Stimulated activated CD8-positive, alpha-beta memory T cell treated with anti-CD3 and anti-CD28 coated beads, Interleukin-12 subunit alpha, Interleukin-12 subunit beta, amount 100 ng/mL, for 1 hour (primary cell): ENCODE measurements at places on chromosomes 16 and 17.

GRCh38 chr17:31556969-31557645 lies 165.6 kb downstream of the RAB11FIP4 start:
- DNase-seq, result no peak

DNA sequence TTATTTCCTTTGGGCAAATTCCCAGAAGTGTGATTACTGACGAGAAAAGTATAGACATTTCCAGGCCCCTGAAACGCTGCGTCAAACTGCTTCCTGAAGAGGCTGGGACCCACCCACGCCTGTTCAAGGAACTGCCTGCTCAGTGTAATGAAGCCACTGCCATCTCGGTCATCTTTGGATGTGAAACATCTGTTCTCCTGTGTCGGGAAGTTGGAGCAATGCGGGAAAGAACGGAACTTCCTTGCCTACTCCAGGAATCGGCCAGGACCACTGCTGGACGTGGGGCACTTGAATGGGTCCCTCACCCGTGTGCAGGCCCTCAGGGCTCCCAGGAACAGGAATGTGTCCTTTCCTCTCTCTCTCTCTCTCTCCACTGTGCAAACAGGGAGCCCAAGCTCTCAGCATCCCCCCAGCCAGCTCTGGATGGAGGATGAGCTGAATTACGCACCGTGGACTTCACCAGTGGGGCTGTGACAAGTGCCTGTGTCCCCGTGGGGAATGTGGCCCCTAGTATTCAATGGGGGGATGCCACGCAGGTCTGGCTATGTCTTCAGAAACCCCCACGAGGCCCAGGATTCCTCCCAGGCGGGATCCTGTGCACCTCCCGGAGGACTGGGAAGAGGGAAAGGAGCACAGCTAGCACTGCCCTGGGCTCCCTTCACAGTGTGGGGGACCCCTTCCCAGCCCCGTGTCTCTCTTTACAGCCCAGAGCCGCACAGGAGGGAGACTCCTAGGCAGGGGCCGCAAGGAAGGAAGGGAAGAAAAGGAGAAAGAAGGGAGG lies 18.3 kb upstream of the LITAF start:
- no peak for DNase-seq

GRCh38 chr16:66858740-66859396 lies 14.7 kb downstream of the CA7 start:
- no peak for DNase-seq

DNA sequence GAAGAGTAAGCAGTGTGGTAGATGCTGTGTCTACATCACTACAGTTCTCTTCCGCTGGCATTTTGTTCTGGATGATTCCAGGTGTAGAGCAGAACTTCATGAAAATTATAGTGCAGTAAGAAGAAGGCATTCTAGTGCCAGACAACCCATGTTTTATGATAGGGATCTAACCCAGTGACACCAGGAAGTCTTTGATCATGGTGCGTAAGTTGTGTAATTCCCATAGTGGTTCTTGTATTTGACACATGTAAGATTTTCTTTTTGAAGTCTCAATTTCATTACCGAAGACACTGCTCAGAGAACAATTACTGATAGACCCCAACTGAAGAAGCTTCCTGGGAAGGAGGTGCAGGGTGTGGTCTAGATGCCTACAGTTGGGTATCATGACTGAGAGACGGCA lies 356.9 kb downstream of the CA10 start:
- no peak for DNase-seq

DNA sequence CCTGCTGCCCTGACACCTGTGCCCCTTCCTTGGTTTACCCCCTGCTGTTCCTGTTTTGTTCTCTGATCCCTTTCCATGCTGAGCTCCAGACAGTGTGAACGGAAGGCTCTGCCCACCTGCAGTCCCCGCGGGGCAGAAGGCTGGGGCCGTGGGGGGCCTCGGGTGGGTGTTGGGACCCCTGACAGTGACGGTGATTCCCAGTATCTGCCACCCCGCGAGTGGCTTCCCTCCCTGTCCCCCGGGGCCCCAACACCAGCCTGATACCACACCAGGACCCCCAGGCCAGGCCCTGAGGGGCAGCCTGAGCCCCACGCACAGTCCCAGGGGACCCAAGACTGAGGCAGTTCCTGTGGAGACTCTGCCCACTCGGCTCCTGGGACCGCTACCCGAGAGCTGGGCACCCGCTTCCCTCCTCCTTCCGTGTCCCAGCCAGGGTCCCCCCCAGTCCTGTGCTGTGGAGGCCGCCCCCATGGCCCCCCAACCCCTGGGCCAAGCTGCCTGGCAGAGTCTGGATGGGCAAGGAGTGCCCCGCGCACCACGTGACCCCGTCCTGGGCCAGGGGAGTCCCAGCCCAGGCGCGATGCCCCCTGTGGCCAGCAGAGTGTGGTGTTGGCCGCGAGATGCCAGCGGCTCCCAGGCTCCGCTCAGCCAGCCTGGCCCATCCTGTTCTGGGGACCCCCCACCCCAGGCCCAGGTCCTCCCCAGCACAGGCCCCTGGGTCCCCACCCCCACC lies 10.0 kb upstream of the C1QTNF8 start:
- DNase-seq, result no peak

DNA sequence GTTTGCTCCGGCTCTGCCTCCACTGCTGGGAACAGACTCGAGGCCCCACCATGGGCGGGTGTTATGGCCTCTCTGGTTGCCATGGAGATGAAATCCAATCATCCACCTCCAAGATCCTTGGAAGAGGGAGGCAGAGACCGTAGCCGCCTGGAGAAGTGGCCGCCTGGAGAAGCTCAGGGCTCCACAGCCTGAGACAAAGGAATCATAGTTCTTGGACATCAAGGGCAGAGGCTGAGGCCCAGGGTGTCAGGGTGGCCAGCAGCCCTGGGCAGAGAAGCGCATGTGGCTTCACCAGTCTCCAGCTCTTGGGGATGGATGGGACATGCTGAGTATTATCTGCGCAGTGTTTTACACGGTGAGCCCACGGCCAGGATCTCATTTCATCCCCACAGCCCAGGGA lies 36.2 kb downstream of the ABR start:
- DNase-seq, result no peak

DNA sequence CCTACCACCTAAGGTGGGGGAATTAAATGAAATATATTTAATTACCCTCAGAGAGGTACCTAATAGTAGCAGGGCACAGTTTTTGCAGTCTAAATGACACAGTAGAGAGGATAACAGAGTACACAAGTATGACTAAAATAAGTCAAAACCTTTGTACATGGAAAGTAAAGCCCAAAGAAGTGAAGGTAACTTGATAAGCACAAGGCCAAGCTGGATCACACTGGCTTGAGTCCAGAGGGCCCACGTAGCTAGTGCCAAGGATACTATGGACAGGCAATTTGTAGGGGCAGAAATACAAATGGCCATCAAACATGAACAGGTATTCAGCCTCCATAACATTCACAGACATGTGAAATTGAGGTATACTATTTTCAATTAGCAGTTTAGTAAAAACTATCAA lies 7.6 kb downstream of the MYO18A start:
- no peak for DNase-seq

GRCh38 chr16:50153596-50154419 lies 702 bp downstream of the TENT4B start:
- no peak for DNase-seq

DNA sequence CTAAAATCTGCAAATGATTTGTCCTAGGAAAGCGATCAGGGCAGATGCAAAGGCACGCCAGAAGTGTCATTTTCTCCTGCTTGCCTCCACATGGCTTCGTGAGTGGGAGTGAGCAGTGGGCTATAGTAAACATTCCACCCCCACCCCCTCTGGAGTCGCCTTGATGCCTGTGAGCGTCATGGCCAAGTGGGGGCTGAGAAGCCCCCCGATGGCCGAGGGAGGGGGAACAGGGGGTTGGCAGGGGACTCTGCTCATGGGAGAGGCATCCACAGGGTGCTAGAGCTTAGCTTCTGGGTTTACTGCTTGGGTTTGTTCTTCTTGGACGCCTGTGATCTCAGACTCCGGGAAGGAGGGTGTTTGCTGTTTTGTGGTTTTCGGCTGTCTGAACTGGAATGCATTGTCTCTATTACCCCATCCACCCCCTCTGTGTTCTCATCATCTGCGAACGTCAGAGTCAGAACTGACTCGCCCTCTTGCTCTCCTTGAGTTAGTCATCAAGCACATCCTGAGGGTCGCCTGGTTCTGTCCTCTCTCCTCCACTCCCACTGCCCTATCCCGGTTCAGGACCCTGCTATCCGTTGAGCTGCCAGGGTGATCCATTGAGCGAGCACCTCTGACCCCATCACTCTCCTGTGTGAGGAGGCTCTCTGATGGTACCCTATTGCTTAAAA lies 15.4 kb downstream of the TNS4 start:
- DNase-seq, result no peak

GRCh38 chr17:69722518-69722917 lies 308.0 kb downstream of the MAP2K6 start:
- no peak for DNase-seq

- no peak for DNase-seq
These were observed 4.6 kb downstream of the METTL9 start for GRCh38 chr16:21603928-21604327.

DNA sequence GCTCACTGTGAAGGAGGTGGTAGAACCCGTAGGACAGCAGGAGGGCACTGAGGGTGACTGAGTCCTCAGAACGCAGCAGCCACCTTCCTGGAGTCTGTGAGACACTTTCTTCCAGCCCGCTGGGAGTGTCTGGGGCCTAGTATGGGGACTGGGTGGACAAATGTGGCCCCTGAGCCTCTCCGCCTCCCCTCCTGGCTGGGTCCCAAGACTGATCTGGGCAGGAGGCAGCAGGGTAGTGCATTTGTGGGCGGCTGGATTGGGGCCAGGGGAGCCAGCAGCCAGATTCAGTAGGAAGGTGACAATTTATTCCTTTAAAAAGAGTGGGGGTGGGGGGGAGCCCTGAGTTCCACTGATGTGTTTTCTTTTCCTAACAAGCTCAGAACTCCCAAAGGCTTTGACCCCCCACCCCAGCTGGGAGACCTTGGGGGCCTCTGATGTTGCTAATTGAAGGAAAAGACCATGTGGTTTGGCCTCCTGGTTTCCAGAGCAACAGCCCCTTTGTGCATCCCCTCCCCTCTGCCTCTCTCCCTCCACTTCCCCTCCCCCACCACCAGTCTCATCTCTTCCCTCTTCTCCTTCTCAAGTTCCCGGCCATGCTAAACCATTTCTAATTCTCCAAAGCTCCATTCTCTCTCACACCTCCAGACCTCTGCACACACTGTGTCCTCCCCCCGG lies 4.4 kb downstream of the CLEC19A start:
- DNase-seq, result no peak

DNA sequence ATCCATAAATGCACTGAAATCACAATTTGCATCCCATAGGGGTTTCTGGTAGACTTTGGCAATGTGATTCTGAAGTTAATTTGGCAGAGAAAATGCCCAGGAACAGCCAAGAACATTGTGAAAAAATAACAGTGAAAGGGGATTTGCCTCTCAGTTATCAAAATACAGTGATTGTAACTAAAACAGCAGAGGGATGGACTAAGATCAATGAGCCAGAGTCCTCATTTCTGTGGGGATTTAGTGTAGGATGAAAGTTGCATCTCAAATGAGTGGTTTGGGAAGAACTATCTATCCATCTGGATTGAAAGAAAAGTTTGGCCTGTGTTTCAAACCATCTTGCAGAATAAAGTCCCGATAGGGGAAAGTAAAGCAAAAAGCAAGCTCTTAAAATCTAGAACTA lies 28.1 kb downstream of the MYBBP1A start:
- no peak for DNase-seq

DNA sequence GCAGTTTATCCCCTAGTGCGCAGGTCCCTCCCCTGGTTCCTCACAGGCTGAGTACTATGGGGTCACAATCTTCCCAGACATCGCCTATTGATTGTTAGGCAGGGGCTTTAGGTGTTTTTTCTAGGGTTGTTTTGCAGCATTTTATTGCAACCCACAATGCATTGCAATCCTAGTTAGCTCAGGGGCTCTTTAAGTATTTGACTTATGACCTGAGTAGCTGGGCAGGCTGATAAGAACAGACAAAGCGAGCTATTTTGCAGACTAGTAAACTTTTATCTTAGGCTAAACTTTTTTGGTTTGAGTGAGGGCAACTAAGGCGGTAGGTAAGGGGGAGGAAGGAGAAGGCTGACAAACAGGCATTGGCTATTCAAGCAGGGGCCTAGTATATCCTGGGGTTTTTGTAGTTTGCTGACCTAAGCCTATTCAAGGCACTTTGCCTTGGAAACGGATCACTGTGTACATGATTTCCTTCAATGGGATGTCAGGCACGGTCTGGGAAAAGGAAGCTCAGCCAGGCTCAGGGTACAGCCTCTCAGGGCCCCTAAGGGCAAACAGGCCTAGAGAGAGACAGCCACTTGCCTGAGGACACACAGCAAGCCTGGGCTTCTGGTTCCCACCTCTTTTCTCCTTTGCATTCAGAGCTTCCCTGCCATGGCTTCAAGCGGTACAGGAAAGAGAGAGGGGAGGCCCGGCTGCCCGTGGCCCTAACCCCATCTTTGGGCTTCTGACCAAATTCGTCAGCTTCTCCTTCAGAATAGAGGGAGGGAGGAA lies 6.4 kb downstream of the DRC7 start:
- DNase-seq, result no peak

- DNase-seq, result no peak
These were observed 14.6 kb downstream of the COG4 start for GRCh38 chr16:70508752-70509151.

DNA sequence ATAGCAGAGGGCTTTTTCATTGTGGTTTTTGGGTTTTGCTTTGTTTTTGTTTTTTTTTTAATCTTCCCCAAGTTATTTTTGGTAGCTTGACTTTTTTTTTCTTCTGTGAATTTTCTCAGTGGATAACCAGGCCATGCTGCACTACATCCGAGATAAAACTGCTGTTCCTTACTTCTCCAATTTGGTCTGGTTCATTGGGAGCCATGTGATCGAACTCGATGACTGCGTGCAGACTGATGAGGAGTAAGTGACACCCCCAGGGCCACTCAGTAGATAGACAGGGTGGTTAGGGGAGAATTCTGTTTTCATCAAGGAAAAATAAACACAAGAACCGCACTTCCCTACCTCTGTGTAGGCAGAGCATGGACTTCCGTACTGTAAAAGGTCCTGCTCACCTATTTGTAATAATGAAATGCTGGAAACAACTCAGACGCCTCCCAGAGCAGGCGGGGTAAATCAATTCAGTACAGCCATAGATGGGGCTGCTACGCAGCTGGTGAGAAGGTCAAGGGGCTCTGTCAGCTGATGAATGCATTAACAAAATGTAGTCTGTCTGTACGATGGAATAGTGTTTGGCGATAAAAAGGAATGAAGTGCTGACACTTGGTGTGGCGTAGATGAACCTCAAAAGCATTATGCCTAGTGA lies 28.6 kb downstream of the CLEC16A start:
- no peak for DNase-seq

DNA sequence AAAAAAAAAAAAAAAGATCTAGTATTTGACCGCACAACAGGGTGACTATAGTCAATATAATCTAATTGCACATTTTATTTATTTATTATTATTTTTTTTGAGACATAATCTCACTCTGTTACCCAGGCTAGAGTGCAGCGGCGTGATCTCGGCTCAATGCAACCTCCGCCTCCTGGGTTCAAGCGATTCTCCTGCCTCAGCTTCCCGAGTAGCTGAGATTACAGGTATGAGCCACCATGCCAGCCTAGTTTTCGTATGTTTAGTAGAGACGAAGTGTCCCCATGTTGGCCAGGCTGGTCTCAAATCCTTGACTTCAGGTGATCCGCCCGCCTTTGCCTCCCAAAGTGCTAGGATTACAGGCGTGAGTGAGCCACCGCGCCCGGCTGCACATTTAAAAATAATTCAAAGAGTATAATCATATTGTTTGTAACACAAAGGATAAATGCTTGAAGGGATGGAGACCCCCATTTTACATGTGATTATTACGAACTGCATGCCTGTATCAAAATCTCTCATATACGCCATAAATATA lies 794 bp downstream of the ANKS3 start:
- no peak for DNase-seq
